Heart left ventricle (tissue), 16 donors: ENCODE measurements at places on chromosomes 7 and 10. TPM values are rescaled to one million over a fixed set of nuclear protein-coding genes. Genes with fewer than 3 reads are reported as not detected.
A peak's percentile ranks its signal among the peaks of the same experiment; 100 is the strongest.

Gene GPR15LG
- total RNA-seq: not detected

DNA sequence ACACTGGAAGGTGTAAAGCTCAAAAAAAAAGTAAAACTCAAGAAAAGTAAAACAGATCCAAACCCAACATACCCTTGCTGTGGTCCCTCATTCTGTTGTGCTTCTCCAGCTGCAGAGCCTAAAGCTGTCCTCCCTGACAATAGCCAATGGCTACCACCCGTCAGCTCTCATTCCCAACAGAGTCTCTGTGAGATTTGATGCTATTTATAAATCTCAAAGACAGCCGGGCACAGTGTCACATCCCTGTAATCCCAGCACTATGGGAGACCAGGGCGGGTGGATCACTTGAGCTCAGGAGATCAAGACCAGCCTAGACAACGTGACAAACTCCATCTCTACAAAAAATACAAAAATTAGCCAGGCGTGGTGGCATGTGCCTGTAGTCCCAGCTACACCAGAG, 116.0 kb downstream of the KMT2E start:
- no peak for DNase-seq
- peak overlapping the region; percentile 36 for H3K27ac ChIP-seq
- H3K4me3 ChIP-seq: no peak overlapping the region
- no peaks in the 10 kb centered on the region for H3K27me3 ChIP-seq

DNA sequence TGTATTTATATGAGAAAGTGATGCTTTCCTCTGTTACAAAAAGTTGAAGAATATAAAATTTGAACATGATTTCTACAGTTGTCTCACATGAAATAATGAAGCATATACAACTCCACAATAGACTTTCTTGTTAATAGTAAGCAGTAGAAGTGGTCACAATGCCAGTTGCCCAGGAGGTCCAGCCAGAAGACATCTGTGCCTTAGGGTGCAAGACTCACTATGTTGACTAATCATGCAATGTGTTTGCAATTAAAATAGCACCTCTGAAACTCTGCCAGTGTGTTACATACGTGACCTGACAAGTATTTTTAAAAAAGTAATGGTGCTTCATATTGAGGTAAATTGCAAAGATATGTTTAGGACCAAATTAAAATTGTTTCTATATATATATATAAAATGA, 547.2 kb downstream of the ETV1 start:
- no peak for DNase-seq
- H3K36me3 ChIP-seq: no peaks in the 10 kb centered on the region
- H3K27ac ChIP-seq: no peak overlapping the region
- H3K4me3 ChIP-seq: no peak overlapping the region

- no peaks in the 10 kb centered on the region for H3K36me3 ChIP-seq
- H3K27ac ChIP-seq: no peak overlapping the region
- H3K27me3 ChIP-seq: no peaks in the 10 kb centered on the region
- H3K4me1 ChIP-seq: no peaks in the 10 kb centered on the region
- H3K4me3 ChIP-seq: no peak overlapping the region
- no peak for DNase-seq
Measured at GRCh38 chr7:122383934-122384333, 79.4 kb upstream of the FEZF1 start.
